ENCODE measurements at places on chromosomes 5 and 9.

- no peak for DNase-seq
Measured at GRCh38 chr9:121220996-121221663, 19.5 kb upstream of the RAB14 start.

DNA sequence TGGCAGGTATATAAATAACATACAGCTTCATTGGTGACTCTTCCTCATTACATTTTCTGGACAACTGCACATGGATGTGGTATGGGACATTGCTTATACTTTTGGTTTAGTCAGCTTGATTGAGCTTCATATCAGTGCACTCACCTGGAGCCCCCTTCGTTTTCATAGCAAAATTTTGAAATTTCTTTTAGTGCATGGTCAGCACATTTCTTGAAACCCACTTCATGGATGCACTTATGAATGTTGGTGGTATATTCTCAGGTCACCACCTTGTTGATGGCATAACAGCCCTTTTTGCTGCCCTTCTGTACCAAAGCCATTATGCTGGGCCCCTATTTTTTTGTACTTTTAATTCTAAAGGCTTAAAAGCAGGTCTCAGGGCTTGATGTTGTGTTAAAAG, 16.7 kb upstream of the LRRC70 start:
- no peak for DNase-seq

GRCh38 chr5:80010754-80011392, 19.8 kb upstream of the MTX3 start:
- no peak for DNase-seq

DNA sequence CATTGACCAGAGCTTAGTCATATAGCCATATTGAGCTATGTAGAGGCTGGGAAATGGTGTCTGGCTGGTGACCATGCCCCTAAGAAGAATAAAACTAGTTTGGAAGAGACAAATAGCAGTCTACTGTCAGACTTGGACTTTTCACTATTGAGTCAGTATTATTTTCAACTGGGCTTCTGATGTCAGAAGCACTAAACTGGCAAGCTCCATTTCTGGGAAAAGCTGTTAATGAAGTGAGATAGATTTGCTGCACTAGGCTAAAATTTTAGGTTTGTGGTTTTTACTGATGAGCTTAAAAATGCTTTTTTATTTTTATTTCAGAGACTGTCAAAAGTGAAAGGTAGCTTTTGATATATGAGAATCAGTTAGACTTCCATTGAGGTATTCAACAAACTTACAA, 220.2 kb downstream of the RAB3C start:
- no peak for DNase-seq

DNA sequence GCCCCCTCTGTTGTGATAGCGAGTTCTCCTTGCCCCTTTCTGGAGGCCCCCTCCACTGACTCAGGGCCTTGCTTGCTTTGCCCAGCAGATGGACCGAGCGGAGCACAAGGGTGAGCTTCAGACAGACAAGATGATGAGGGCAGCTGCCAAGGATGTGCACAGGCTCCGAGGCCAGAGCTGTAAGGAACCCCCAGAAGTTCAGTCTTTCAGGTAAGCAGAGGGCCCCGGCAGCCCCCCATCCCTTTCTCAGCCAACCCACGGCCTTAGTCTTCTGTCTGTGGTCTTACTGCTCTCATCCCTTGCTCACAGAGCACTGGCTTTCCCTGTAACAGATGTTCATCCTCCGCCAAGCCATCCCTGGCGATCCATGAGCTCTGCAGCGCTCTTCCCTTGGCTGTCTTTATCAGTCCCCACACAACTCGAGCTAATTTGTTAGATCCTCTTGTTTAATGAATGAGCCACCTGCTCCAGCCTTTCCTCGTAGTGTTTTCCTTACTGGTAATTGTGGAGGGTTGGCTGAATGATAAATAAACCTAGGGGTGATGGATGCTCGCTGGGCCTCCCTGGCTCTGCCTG, 18.4 kb upstream of the RARS1 start:
- no peak for DNase-seq

- no peak for DNase-seq
Measured at GRCh38 chr9:92850898-92851297, 26.9 kb downstream of the ZNF484 start.

DNA sequence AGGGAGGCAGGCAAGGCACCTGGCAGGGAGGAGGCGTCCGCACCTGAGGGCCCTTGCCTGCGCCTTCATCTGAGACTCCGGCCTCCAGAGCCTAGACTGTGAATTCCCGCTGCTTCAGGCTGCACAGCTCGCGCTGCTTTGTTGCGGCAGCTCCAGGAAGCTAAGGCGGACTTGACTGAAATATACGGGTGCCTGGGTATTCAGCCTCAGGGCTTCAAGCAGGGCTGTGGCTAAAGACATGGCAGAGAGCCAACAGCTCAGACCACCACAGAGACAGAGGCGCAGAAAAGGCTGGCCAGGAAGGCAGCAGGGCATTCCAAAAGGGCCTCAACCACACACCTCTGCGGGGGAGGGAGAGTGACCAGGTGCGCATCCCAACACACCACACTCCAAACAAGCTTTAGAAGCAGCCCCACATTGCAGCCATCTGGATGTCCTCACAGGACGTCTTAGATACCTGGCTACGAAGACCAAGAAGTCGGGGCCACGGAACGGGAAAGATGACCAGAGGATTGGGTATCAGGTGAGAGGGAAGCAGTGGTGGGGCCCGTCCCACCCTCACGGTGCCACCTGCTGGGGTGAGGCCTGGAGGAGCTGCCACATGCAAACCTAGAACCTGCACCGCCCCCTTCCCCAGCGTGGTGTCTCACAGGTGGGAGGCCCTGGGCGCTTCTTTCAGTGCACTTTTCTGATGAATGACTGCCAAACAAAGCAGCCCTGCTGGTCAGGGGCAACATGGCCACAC, 1.7 kb upstream of the DPH7 start:
- DNase-seq: no peak

DNA sequence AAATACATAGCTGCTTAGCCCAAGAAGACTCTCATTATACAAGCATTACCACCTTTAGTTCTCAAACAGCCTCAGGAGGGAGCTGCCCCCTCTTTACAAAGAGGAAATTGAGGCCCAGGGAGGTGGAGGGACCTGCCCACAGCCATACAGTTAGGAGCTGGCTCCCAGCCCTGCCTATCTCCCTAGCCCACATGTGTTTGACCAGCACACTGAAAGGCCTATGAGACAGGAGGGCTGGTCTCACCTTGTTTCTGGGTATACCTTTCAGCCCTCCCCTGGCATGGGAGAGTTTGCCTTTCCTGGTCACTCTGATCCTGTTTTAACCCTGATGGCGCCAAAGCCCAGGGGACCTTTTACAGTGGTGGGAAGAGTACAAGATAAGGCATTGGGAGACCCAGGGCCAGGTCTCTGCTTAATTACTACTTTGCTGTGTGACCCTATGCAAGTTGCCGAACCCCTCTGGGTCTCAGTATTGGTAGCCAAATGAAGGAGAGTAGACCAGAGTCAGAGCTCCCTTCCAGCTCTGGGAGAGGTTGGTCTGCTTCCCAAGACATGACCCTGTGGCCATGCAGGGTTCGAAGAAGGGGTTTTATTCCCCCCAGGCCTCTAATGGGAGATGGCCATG, 60.9 kb upstream of the RPL26L1 start:
- no peak for DNase-seq

GRCh38 chr9:97772145-97772544, 75.0 kb upstream of the XPA start:
- DNase-seq: no peak

- DNase-seq: no peak
Measured at GRCh38 chr9:113645227-113645977, 181.9 kb downstream of the RGS3 start.

- DNase-seq: no peak
Measured at GRCh38 chr9:14618836-14619420, 74.3 kb downstream of the ZDHHC21 start.

DNA sequence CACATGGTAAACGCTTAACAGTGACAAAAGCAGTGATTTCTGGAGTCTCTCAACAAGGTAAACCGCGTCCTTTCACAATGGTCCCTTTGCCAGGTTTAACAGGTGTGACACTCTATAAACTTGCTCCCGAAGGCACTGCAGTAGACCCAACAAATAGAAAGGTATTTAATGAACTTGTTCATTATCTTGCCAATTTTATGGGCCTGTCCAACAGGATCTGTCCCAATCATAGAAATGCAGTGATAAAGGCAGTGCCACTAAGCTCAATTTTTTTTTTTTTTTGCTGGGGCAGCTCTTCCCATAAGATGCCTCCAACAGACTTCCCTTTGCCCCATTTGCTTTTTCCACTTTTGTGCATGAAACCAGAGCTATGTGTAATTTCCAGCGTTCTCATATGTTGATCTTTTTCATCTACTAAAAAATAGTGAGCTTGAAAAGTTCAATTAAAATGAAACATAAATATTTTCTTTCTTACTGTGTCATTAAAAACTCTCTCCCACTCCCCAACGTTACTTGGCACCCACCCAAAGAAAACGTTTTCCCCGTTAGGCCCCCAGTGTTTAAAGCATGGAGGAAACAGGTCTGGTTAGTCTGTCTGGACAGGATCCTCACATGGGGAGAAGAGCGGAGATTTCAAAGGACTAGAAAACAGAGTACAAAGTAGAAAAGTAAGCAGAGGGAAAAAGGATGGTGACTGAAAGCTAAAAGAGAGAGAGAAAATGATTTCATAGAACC, 80.9 kb upstream of the SPATA31D4 start:
- DNase-seq: no peak

DNA sequence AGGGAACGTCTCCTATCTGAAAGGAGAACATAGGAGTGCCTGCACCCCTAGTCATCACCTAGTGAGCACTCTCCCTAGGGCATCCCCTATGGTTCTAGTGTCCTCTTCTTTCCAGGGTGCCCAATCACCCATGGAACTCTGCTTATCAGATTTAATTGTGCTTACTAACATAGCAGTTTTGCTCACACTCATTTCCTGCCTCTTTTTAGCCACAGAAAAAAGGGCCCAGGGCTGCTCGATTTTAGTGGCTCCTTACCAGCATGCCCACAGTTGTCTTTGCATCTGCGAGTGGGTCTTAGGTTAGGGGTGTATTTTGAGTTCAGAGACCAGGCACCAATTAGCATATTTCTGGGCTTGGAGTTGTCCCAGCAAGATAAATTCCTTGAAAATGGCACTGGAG, 1110.2 kb downstream of the TAF11L14 start:
- no peak for DNase-seq

GRCh38 chr5:173831196-173831914, 56.8 kb upstream of the CPEB4 start:
- no peak for DNase-seq

- DNase-seq: no peak
Measured at GRCh38 chr9:70533492-70533891, 119.0 kb upstream of the KLF9 start.

- no peak for DNase-seq
Measured at GRCh38 chr9:87657893-87658292, 68.0 kb upstream of the CTSL start.

GRCh38 chr9:13387734-13388067, 108.2 kb upstream of the MPDZ start:
- DNase-seq: no peak

DNA sequence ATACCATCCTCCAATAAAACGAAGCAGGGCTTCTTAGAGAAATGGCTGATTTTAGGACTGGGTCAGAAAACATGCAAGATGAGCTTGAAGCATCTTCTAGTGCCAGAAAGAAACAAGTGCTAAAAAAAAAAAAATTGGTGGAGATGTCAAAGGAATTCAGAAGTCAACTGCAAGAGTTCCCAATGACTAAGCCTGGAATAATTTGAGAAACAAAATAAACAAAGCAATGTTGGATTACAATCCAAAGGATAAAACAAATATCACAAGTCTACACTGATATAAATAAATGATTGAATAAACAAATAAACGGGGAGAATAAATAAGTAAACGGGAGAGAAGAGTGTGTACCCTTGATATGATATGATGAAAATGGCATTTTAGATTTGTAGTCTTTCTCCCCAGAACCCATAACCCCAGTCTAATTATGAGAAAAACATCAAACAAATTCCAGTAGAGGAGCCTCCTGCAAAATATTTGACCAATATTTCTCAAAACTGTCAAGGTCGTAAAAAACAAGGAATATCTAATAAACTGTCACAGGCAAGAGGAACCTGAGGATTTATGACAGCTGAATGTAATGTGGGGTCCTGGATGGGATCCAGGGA, 63.5 kb upstream of the CCL21 start:
- no peak for DNase-seq

DNA sequence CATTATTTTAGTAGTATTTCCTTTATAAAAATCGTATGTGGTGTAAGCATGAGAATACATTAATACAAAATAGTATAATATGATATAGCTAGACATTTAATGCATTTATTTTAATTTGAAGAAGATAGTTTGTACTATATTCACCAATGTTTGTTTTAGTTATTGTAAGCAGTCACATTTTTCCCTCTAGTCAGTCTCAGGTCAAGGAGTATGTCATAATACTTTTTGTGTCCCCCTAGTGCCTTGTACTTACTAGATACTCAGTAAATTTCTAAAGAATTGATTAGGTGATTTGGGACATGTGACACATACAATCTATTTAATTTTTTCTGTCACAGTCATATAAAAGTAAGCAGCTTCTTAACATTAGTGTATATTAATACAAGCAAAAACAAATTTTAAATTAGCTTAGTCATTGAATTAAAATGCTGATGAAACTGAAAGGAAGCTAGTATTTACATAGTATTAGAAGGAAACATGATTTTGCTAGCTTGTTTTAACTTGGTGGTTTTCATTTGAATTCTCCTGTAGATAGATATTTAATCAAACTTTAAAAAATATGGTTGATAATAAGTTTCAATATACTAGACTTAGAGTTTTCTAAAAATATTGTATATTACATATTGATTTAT, 242.2 kb downstream of the FER start:
- DNase-seq: no peak

- DNase-seq: peak; percentile 71
Measured at GRCh38 chr5:40437452-40437861, 242.3 kb upstream of the PTGER4 start.

- no peak for DNase-seq
Measured at GRCh38 chr5:1017691-1018455, 9.3 kb downstream of the NKD2 start.

DNA sequence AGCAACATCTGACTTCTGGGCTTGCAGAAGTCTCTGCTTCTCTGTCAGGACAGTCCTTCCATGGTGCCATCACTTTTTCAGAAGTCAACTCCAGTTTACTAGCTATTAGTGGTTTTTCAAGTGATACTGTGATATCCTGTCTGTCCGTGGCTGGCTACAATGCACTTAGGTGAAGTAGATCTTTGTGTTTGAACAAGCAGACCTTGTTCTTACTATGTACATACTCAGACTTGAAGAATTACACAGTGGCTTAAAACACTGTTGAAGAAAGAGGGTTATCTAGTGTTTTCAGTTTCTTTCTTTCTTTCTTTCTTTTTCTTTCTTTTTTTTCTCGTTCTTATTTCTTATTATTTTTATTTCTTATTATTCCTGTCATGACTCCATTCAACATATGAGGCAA, 228.7 kb downstream of the NTRK2 start:
- no peak for DNase-seq

- DNase-seq: no peak
Measured at GRCh38 chr9:113711251-113711650, 164.9 kb upstream of the ZNF618 start.

GRCh38 chr9:7001571-7001970, 243.8 kb downstream of the KDM4C start:
- DNase-seq: no peak

GRCh38 chr5:43571237-43571636, 14.4 kb upstream of the PAIP1 start:
- no peak for DNase-seq
